ENCODE measurements at places on chromosomes 12 and 14.

DNA sequence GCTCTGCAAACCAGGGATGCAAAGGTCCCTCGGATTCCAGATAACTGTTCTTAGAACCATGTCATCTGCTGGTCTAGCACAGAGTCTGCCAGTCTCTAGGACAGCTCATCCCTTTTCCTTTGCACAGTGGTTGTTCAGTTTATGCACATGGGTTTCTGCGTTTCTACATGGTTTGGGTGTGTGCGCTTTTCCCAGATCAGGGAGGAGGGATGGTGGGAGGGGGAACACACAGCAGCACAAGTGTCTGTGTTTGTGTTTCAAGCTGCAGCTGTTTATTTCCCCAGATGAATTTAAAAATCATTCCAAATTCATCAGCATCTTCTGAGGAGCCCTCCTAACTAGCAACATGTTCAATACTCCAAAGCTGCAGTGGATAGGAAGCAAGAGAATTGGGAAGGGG lies 45.4 kb downstream of the ANO2 start:
- DNase-seq: no peak

- no peak for DNase-seq
These were observed 3.2 kb downstream of the MAGOHB start for GRCh38 chr12:10610188-10610587.

GRCh38 chr14:105865266-105865903 lies 339.0 kb downstream of the TMEM121 start:
- no peak for DNase-seq

DNA sequence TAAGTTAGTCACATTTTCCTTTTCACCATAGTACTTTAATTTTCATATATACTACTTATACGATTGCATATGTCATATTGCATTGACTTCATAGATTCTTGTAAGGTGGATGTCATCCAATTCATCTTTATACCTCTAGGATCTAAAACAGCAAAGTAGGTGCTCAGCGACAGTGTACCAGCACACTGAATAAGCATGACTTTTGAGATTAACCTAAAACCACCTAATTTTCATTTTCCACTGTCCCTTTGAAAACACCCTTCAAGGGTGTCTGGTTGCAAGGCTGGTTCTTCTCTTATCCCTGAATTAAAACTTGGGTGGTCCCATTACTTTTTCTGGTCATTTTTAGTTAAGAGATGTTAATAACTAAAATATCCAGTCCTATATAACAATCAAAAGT lies 4.4 kb downstream of the GPR19 start:
- no peak for DNase-seq

GRCh38 chr12:19436931-19437330 lies 2.4 kb upstream of the AEBP2 start:
- DNase-seq: no peak

GRCh38 chr12:56040151-56040550 lies 1.6 kb upstream of the RPS26 start:
- DNase-seq: no peak

- no peak for DNase-seq
These were observed 10.6 kb upstream of the GAPDH start for GRCh38 chr12:6523708-6524107.

DNA sequence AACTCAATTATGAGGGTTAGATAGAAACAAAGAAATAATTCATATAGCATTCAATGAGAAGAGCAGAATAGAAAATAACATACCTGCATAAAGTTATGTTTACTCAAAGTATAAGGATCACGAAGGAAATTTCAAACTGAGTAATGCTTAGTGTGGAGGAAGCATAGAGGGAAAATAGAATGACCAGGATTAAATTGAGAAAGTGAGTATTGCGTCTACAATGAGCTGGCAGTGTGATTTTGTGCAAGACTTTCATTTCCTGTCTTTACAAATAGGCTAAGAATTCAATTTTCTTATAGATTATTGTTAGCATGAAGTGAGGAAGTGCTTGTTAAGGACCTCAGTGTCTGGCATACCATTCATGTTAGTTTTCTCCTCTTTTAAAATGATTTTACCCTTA lies 12.0 kb downstream of the ADGRD1 start:
- DNase-seq: no peak

- DNase-seq: no peak
These were observed 158.2 kb upstream of the DIO3 start for GRCh38 chr14:101402936-101403660.

DNA sequence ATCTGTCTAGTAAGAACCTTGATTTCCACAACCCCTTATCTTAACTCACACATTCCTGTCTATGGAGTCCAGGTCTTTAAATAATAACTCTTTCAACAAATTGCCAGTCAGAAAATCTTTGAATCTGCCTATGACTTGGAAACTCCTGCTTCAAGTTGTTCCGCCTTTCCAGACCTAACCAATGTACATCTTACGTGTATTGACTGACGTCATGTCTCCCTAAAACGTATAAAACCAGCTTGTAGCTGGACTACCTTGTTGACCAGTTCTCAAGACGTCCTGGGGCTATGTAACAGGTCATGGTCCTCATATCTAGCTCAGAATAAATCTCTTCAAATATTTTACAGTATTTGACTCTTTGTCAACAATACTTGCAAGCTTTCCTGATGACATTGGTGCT lies 337.0 kb downstream of the TMEM132D start:
- no peak for DNase-seq

GRCh38 chr12:132554845-132555630 lies 55.3 kb downstream of the LRCOL1 start:
- peak; percentile 29 for DNase-seq

DNA sequence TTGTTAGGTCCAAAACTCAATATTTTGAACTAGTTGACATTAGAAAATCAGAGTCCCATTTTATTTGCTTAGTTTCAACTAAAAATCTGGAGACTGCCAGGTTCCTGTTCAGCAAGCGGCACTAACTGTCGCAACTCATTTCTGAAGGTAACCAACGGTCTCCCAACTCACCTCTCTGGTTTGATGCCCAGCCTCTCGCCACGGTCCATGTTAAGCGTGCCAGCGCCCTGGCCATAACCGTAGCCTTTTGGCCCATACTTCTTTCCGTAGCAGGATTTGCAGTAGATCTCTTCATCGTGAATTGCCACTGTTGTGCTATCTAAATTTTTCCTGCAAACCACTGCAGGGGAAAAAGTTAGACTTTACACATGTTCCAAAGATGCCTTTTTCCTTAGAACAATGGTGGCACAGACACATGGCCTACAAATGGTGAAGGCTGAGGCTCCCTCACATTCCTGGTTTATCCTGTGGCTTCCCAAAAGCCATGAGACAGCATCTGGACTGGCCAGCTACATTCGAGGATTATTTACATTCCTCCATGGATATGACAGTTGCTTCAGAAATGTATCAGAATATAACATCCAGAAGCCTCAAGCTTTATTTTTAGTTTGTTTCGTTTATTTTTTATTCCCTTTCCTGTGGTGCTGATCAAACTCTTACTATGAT lies 15.7 kb downstream of the CSRP2 start:
- no peak for DNase-seq

- no peak for DNase-seq
These were observed 60.0 kb downstream of the NT5DC3 start for GRCh38 chr12:103780992-103781391.

GRCh38 chr14:22540811-22541360 lies 48.1 kb downstream of the DAD1 start:
- no peak for DNase-seq

- DNase-seq: no peak
These were observed 8.6 kb upstream of the NXPH4 start for GRCh38 chr12:57207731-57208630.

DNA sequence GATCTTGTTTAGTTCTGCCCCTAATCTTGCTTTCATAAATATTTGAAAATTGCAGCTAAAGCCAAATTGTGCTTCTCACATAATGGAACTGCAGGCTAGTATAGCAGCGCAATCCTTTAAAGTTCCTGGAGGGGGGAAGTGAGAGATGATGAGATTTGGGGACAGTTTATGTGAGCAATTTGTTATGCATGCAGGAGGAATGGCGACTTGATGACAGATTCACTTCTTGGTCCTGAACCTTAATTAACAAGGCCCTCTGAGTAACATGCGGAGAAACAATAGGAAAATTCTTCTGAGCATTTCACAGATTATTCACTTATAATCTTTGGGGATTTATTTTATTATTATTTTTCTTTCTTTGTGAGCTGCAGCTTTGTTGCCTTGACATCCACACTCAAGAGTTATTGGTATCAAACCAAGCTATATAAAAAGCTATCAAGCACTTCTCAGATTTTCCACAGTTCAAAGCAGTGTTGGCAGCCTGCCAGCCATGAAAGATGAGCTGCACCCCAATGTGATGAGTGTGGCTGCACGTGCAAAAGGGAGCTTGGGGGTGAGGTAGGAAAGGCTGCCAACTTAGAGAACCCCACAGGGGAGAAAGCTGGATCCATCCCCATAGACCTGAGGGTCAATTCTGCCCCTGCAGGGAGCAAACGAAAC lies 1662.2 kb upstream of the FLRT2 start:
- DNase-seq: no peak

DNA sequence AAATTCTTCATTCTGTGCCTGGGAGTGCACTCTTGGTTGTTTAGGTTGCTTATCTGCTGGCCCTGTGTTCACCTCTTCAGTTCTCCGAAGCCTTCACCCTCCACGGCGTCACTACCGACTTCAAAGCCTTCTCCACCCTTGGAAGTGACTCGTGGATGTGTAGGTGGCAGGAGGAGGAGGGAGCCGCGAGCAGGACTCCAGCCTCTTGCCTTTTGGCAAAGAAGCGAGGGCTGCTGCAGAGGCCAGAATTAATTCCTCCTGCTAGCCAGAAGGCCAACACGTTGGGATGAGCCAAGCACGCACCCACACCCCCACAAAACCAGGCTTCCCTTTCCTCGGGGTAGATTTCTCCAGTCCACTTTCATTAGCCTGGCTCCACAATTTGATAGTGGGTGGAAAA lies 86.5 kb downstream of the TBX5 start:
- no peak for DNase-seq

GRCh38 chr12:11007608-11008007 lies 9.5 kb upstream of the TAS2R20 start:
- DNase-seq: no peak

- no peak for DNase-seq
These were observed 19.6 kb upstream of the TMEM106C start for GRCh38 chr12:47943623-47944340.

DNA sequence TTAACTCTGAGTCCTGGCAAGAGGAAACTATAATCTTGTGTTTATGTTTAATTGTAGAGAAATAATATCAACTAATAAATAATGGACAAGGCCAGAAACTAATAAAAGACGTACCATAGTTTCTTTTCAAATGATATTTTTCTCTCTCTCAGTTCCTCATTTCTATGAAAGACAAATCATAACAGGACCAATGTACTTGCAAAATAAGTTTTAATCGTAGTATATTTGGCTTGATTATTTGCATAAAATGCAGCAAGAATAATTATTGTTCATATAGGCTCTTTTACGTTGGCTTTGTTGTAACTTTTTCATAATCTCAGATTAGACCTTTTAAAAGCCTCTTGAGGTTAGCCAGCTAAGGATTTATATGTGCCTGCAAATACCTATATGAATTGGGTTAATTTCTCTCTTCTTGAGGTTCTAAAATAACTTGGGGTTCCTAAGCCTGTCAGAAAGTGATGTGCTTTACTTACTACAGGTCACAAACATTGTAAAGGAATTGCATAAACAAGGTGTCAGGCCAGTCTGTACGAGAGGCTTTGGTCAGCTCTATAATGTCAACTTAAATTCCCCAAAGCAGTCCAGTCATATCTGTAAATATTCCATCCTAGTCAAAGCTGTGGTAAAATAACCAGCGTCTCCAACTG lies 152.8 kb upstream of the PTPRQ start:
- DNase-seq: no peak

GRCh38 chr12:96265836-96266235 lies 71.7 kb downstream of the ELK3 start:
- DNase-seq: no peak

DNA sequence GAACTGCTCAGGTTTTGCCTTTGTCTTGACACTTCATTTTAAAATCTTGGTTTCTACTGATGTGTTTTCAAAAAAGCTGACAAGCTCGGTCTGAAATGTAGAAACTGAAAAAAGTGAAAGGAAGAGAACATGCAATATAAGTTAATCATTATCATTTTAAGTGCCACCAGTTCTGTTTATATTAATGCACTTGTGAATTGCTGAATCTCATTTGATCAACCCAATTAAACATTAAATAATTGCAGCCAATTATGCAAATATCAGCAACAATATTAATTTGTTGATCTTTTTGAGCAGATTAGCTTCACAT lies 133.8 kb downstream of the BCAT1 start:
- no peak for DNase-seq

- no peak for DNase-seq
These were observed 10.4 kb downstream of the DCTN2 start for GRCh38 chr12:57536597-57536942.

DNA sequence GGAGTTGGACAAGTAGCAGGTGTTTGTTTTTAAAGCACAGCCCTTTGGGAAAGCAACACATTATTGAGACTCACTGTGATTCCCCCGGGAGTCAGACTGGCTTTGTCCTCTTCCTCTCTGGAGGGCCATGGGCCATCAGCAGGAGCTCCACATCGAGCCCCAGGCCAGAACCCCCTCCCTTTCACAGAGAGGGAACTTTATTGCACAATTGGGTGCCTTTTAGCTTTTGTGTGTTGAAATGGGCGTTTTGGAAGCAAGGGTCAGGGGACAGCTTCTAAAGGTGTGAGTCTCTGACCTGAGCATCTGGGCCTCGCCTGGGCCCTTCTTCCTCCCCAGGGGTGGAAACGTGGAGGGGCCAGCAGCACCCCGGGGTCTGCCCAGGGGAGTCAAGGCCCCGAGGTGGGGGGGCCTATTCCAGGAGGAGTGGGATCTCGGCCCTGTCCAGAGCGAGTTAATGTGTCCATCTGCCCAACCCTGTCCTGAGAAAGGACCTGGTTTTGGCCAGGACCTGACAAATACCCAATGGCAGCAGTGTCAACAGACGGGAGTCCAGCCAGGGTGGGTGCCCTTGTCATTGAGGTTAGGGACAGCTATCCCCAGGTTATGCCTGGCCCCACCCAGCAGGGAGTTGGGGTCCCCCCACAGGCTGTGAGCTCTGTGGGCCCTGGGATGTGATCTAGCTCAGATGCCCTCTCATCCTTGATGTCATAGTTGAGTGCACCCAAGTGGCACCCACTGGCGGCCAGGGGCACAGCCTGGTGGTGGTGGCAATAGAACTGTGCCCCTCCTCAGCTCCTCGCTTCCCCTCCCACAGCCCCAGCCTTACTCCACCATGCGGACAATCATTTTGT lies 37.1 kb downstream of the SLC8B1 start:
- DNase-seq: no peak

GRCh38 chr12:95837240-95838038 lies 21.3 kb upstream of the SNRPF start:
- DNase-seq: no peak

DNA sequence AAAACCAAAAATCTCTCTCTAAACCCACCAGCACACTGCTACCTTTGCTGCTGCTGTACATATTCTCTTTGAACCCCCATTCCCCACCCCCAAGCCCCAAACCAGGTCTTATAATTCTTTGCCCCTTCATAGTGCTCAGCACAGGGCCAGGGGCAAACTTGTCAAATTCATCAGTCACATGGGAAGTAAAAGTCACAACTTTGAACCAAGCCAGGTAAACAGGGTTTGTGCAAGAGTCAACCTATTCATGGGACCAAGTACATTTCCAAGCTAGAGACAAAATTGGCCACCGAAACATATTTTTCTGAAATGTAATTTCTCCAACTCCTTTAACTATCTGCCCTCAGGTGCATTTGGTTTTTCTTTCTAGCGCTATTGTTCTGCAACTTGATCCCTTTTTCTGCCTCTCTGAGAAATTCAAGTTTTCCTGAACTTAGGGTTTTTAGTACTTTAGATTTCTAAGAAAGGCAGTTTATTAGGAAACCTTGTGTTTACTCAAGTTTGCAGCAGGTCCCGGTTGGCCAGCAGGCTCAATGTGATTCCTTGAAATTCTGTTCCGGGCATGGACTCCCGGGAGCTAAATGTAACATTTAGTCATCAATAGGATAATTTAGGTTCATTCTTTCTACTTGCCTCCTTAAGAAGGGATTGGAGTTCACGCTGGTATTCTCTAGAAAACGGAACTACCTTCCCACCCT lies 230.5 kb downstream of the EFCAB11 start:
- DNase-seq: no peak
